ENCODE measurements at places on chromosomes 12 and 14. TPM values are rescaled to one million over a fixed set of nuclear protein-coding genes. Genes with fewer than 3 reads are reported as not detected.

The ABHD12B gene
- not detected for total RNA-seq

DNA sequence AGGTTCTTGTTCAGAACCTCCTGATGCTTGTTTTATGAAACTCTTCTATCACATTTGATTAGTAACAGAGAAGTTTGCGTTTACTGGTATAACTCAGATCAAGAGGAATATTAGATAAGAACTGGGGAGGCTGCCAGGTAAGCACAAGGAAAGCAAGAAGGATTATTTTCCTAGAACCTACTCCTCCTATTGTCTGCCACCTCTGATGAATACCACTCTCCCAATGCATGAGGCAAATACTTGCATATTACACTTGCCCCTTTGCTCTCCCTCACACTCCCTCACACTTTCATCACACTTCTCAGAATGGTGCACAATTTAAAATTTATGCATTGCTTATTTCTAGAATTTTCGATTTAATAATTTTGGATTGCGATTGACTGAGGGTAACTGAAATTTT lies 43.6 kb downstream of the LIN7A start:
- H3K4me1 ChIP-seq, result no peaks in the 10 kb centered on the region
- H3K4me3 ChIP-seq, result no peak overlapping the region
- H3K27ac ChIP-seq, result no peak overlapping the region
- no peak for ATAC-seq
- no peaks in the 10 kb centered on the region for H3K36me3 ChIP-seq

The EPS8 gene
- 43.0 TPM for total RNA-seq

The RFX4 gene
- not detected for total RNA-seq

DNA sequence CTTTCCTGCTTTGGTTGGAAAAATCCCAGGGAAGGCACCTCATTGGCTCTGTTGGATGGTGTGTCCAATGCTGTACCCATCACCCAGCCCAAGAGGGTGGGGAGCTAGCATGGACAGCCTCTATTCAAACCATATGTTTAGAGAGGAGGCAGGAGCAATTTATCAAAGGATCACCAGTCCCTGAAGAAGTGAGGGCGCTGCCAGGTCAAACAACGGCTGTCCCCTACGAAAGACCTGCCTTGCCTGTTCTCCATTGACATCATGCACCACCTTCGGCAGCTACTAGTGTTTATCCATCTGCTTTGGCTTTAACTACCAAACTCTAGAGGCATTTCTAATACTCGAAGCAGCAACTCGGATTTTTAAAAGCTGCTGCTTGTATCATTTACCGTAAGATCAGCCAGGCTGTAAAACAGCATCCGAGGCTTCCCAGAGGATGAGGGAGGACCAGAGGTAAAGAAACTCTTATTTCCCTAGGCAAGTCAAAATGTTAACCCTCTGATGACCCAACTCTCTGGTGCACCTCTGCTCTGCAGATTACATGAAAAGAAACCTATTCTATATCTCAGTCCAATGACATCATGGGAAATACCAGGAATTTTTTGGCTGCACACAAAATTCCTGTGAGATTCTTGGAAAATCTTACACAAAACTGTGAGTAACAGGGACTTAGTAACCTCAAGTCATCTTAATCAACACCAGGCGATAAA lies 720.9 kb upstream of the TBX3 start:
- H3K4me1 ChIP-seq, result peaks cover 5% of the 10 kb centered on the region
- peaks cover 18% of the 10 kb centered on the region for H3K27me3 ChIP-seq
- H3K27ac ChIP-seq, result no peak overlapping the region
- no peak for ATAC-seq
- H3K4me3 ChIP-seq, result no peak overlapping the region

- no peaks in the 10 kb centered on the region for H3K36me3 ChIP-seq
- H3K27ac ChIP-seq, result no peak overlapping the region
- ATAC-seq, result no peak
- no peaks in the 10 kb centered on the region for H3K27me3 ChIP-seq
- H3K4me3 ChIP-seq, result no peak overlapping the region
Measured at GRCh38 chr12:89551747-89552146, 25.9 kb upstream of the POC1B start.

GRCh38 chr12:107557026-107557425 lies 128.6 kb upstream of the PWP1 start:
- no peaks in the 10 kb centered on the region for H3K36me3 ChIP-seq
- no peaks in the 10 kb centered on the region for H3K27me3 ChIP-seq
- H3K4me3 ChIP-seq, result no peak overlapping the region
- H3K27ac ChIP-seq, result no peak overlapping the region
- ATAC-seq, result no peak
- no peaks in the 10 kb centered on the region for H3K4me1 ChIP-seq

- H3K4me1 ChIP-seq, result no peaks in the 10 kb centered on the region
- no peaks in the 10 kb centered on the region for H3K36me3 ChIP-seq
- H3K27ac ChIP-seq, result no peak overlapping the region
- no peak for ATAC-seq
- H3K4me3 ChIP-seq, result no peak overlapping the region
Measured at GRCh38 chr12:23655112-23655511, 294.4 kb downstream of the SOX5 start.

- no peak overlapping the region for H3K27ac ChIP-seq
- no peak overlapping the region for H3K4me3 ChIP-seq
- no peaks in the 10 kb centered on the region for H3K4me1 ChIP-seq
- H3K27me3 ChIP-seq, result no peaks in the 10 kb centered on the region
Measured at GRCh38 chr12:25005376-25005775, 56.5 kb upstream of the BCAT1 start.

DNA sequence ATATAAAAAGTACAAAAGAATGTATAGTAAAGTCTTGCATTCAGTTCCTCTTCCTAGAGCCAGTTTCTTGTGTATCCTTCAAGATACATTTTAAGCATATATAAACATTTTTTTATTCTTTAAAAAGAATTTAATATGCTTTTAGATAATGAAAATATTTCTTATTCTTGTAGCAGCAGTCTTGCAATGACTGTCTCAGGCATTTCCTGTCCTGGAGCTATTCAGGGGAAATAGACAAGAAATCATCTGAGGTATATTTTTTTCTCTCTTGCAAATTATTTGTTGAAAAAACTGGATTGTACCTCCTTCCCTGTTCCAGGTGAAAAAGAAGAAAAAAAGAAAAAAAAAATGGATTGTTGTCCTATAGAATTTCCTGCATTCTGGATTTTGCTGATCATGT lies 17.0 kb upstream of the ERBB3 start:
- H3K27me3 ChIP-seq, result peaks cover 4% of the 10 kb centered on the region
- no peaks in the 10 kb centered on the region for H3K36me3 ChIP-seq
- H3K4me1 ChIP-seq, result no peaks in the 10 kb centered on the region
- ATAC-seq, result no peak
- H3K27ac ChIP-seq, result no peak overlapping the region

DNA sequence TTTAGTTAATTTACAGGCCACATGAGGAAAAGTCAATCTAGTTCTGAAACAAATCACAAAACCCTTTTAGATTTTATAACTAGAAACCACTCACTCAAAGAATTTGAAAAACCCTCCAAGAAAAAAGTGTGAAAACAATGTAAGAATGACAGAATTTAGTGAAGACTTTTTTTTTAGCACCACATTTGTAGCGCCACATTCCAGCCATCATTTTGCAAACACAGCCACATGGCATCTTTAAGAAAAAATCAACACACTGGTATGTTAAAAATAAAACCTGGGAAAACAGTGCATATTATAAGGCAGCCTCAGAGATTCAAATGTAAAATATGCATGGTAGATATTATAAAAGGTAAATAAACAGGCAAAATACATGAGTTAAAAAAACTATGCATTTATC lies 22.3 kb upstream of the ALX1 start:
- no peak for ATAC-seq
- H3K27me3 ChIP-seq, result no peaks in the 10 kb centered on the region
- H3K4me1 ChIP-seq, result no peaks in the 10 kb centered on the region
- no peak overlapping the region for H3K27ac ChIP-seq
- H3K36me3 ChIP-seq, result no peaks in the 10 kb centered on the region
